Activated naive CD4-positive, alpha-beta T cell treated with anti-CD3 and anti-CD28 coated beads for 36 hours (primary cell): ENCODE measurements at places on chromosomes 12 and 14. TPM values are rescaled to one million over a fixed set of nuclear protein-coding genes. Genes with fewer than 3 reads are reported as not detected.

Gene CD69
- 153 TPM for total RNA-seq

Gene TGM1
- 13.8 TPM for total RNA-seq

Gene CLEC1A
- total RNA-seq: not detected

Gene HOXC4
- not detected for total RNA-seq

GRCh38 chr14:87142551-87143211, 850.3 kb downstream of the GALC start:
- no peak for DNase-seq
- H3K4me1 ChIP-seq: no peaks in the 10 kb centered on the region
- no peaks in the 10 kb centered on the region for H3K36me3 ChIP-seq
- no peaks in the 10 kb centered on the region for H3K27me3 ChIP-seq
- H3K27ac ChIP-seq: no peak overlapping the region

GRCh38 chr12:89472508-89472907, 52.1 kb downstream of the GALNT4 start:
- no peak overlapping the region for H3K27ac ChIP-seq
- H3K36me3 ChIP-seq: peaks cover 6% of the 10 kb centered on the region
- peaks cover 41% of the 10 kb centered on the region for H3K4me1 ChIP-seq
- H3K27me3 ChIP-seq: no peaks in the 10 kb centered on the region
- no peak overlapping the region for H3K4me3 ChIP-seq

DNA sequence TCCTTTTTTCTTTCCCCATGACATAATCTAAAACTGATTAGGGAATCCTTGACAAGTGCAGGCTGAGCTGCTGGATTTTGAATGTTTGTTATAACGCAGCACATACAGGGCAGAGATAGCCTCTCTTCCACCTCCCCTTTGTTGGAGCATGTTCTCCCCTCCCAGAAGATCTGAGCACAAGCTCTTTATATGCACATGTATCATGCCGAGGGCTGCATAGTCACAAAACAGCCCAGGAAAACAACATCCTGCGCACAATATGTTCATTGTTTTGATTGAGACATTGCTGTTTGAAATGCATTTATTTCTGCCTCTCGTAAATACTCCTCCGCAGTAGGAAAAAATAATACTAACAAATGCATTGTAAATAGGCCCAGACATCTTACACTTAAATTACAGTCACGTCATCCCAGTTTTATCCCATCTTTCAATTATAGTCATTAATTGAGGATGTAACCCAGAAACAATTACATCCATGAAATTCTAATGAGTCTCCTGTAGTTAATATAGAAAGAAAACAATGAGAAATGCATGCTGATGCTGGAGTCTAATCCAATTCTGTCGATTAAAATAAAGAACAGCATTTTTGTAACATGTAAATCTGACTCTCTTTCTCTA, 401.8 kb downstream of the BTG1 start:
- H3K27ac ChIP-seq: no peak overlapping the region
- H3K27me3 ChIP-seq: no peaks in the 10 kb centered on the region
- no peaks in the 10 kb centered on the region for H3K4me1 ChIP-seq
- DNase-seq: no peak
- H3K36me3 ChIP-seq: peaks cover 2% of the 10 kb centered on the region
- H3K4me3 ChIP-seq: no peak overlapping the region

DNA sequence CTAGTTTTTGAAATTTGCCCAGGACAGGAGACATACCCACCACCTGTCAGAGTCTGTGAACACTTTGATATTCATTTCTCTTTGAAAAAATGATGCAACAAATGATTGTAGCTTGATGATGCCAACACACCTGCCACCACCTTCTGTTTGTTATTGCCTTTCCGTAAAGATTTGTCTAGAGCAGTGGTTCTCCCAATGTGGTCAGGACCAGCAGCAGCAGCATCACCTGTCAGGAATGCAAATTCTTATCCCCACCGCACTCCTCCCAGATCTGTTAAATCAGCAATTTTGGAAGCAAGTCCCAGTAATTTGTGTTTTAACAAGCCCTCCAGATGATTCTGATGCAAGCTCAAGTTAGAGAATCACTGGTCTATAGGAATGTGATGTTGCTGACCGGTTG, 9.9 kb downstream of the CCDC175 start:
- no peak for DNase-seq
- H3K4me3 ChIP-seq: no peak overlapping the region
- H3K36me3 ChIP-seq: no peaks in the 10 kb centered on the region
- H3K27ac ChIP-seq: no peak overlapping the region
